H9 (cell line): ENCODE measurements at places on chromosomes 5 and 9. TPM values are rescaled to one million over a fixed set of nuclear protein-coding genes. Genes with fewer than 3 reads are reported as not detected.

- H3K4me1 ChIP-seq, result peaks cover 3% of the 10 kb centered on the region; the same call in 1 of the 2 replicates
- no peak overlapping the region for H3K27ac ChIP-seq
Measured at GRCh38 chr5:65268525-65268924, 213.2 kb downstream of the ADAMTS6 start.

DNA sequence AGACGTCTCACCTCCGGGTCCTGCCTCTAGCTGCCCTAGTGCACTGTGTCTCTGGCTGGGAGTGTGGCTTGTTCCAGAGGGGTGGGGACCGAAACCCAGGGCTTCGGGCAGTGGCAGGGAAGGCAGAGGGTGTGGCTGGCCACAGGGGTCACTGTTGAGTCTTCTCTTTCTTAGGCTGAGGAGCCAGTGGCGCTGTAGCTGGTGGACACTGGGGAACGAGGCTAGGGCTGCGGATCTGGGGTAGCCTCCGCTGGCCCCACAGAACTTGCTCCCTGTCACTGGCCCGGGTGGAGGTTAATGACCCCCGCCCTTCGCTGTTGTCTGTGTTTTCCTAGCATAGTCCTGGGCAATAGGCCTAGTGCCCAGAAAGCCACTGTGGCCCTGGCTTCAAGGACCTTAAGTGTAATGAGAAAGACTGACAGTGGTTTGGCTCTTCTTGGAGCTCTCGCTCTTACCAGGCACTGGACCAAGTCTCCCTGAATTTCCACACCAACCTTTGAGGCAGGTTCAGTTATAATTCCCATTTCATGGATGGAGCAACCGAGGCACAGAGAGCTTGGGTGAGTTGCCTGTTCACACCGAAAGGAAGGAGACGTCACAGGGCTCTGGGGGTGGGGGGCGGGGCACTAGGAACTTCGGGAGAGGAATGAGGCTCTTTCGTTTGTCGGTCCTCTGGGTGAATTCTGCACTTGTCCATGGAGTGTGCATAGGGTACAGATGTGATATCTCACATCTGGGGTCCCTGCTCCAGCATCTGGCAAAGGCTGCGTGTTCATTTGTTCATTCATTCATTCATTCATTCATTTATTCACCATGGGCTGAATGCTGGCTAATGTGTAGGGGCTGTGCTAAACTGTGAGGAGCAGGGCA is 4.8 kb upstream of the IER5L start:
- peaks cover 45% of the 10 kb centered on the region for H3K27me3 ChIP-seq
- no peaks in the 10 kb centered on the region for H3K4me1 ChIP-seq
- H3K27ac ChIP-seq, result no peak overlapping the region
- DNase-seq, result peak; percentile 85
- H3K4me3 ChIP-seq, result no peak overlapping the region

The NR4A3 gene
- total RNA-seq, result 0.20 and 0.24 TPM in 2 replicates

DNA sequence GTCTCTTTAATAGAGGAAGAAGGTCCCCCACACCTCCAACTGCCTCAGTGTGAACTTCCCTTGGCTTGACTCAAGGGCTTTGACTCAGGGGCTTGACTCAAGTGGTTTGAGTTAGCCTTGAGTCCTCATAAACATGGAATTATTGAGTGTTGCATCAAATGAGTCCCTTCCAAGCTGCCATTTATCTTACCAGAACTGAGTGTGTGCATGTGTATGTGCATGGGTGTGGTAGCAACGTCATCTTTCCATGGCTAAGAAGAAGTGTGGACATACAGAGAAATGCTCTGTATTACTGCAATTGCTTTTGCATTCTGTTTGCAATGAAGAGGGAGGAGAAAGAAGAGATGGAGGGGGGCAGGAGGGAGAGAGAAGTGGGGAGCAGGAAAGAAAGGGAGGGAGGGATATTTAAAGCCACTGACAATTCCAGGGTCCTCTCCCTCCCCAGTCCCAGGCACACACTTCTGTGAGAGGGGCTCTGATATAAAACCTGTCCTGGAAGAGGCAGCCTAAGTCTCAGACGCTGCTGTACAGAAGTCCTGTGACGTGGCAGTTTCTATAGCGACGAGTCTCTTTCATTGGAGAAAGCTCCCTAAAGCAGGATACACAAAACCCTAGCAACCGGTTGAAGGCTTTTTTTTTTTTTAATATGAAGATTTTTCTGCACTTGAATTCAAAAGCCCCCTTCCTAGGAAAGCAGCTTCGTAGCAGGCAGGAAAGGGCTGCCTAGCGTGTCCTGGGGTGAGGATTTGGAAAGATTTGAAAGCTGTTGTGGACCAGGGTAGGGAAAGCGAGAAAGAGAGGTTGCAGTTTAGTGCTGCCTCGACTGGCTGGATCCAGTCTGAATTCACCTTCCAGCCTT is 93.3 kb upstream of the MAP1B start:
- H3K4me1 ChIP-seq, result no peaks in the 10 kb centered on the region
- H3K27ac ChIP-seq, result no peak overlapping the region
- no peak overlapping the region for H3K4me3 ChIP-seq
- H3K27me3 ChIP-seq, result no peaks in the 10 kb centered on the region
- DNase-seq, result no peak
- H3K36me3 ChIP-seq, result no peaks in the 10 kb centered on the region

DNA sequence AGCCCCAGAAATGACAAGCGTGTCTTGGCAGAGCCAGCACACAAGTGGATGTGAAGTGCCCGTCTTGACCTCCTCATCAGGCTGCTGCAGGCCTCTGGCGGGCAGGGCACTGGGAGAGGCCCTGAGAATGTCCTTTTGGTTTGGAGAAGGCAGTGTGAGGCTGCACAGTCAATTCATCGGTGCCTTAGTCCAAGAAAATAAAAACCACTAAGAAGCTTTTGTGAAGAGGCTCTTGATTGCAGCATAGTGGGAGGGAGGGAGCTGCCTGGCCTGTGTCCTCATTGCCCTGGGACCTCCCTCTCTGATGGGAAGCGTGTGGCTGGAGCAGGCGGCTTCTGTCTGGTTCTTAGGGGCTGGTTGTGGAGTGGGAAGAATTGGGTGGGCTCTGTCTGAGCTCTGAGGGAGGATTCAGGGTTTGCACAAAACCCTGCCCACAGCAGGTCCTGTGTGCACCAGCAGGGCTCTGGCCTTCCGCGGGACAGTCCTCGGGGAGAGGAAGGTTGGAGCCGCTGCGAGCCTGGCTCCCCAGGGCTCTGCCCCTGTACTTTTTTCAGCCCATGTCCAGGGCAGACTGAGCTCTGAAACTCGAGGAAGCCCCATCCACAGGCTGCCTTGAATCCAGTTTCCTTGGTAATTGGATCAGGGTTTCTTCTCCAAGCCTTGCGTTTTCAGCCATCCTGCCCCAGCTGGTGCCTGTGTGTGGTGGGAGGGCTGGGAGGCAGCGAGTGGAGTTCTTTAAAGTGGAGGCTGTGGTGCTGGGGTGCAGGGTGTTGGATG is 1.1 kb downstream of the HRCT1 start:
- H3K27me3 ChIP-seq, result no peaks in the 10 kb centered on the region
- no peak for DNase-seq
- peaks cover 9% of the 10 kb centered on the region; the same call in 1 of the 2 replicates for H3K4me1 ChIP-seq
- H3K36me3 ChIP-seq, result no peaks in the 10 kb centered on the region
- H3K4me3 ChIP-seq, result no peak overlapping the region

DNA sequence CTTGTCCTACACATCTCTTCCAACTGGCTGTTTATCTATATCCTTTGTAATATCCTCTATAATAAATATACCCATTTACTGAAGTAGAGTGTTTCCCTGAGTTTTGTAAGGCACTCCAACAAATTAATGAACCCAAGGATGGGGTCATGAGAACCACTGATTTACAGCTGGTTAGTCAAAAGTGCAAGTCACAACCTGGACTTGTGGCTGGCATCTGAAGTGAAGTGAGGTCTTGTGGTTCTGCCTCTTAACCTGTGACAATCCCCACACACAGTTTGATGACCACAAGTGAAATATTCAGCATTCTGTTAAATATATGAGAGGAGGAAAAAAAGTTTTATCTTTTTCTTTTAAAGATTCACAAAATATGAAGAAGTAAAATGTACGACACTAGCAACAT is 126.1 kb downstream of the NR2F1-AS1 start:
- 0 out of 3 replicates have a peak, but pooled peaks cover 3% of the 10 kb centered on the region for H3K36me3 ChIP-seq
- DNase-seq, result no peak
- peaks cover 3% of the 10 kb centered on the region; the same call in 1 of the 2 replicates for H3K4me1 ChIP-seq
- no peak overlapping the region for H3K4me3 ChIP-seq

GRCh38 chr5:73818357-73818756 is 192.4 kb downstream of the ARHGEF28 start:
- H3K27me3 ChIP-seq, result no peaks in the 10 kb centered on the region
- no peak overlapping the region for H3K27ac ChIP-seq
- no peak for DNase-seq
- H3K4me3 ChIP-seq, result no peak overlapping the region
- H3K4me1 ChIP-seq, result no peaks in the 10 kb centered on the region

DNA sequence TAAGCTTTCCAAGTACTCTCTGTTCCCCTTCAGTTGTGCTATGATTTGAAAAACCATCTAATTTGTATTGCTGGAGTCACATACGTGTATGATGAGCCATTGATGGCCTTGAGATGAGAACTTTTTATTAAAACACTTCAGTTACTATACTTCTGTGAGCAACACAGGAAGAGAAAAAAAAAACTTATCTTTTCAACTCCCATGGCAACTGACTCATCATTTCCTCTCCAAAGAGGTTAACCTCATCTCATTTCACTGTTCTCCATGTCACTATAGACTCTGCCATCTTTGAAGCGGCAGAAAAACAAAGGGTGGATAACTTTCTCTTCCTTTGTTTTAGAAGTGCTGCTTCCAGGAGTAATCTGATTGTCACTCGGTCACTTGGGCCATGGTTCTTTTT is 104.3 kb upstream of the PCSK1 start:
- H3K27ac ChIP-seq, result no peak overlapping the region
- H3K4me1 ChIP-seq, result no peaks in the 10 kb centered on the region
- DNase-seq, result no peak
- no peaks in the 10 kb centered on the region for H3K36me3 ChIP-seq
- no peaks in the 10 kb centered on the region for H3K27me3 ChIP-seq

The MSMP gene
- total RNA-seq, result 0.83 and 0.97 TPM in 2 replicates

GRCh38 chr9:123401879-123402513 is 46.0 kb downstream of the CRB2 start:
- no peaks in the 10 kb centered on the region for H3K4me1 ChIP-seq
- DNase-seq, result no peak
- no peaks in the 10 kb centered on the region for H3K36me3 ChIP-seq
- H3K4me3 ChIP-seq, result no peak overlapping the region
- no peaks in the 10 kb centered on the region for H3K27me3 ChIP-seq

The SOHLH1 gene
- total RNA-seq, result not detected in 2 replicates

The PFN3 gene
- total RNA-seq, result not detected in 2 replicates

GRCh38 chr9:79123415-79123814 is 448.4 kb upstream of the TLE4 start:
- DNase-seq, result no peak
- no peaks in the 10 kb centered on the region for H3K36me3 ChIP-seq
- H3K4me3 ChIP-seq, result no peak overlapping the region
- H3K4me1 ChIP-seq, result no peaks in the 10 kb centered on the region
- H3K27ac ChIP-seq, result no peak overlapping the region
- H3K27me3 ChIP-seq, result no peaks in the 10 kb centered on the region

The BAAT gene
- total RNA-seq, result 0.09 and 0.15 TPM in 2 replicates

The IFNB1 gene
- not detected in 2 replicates for total RNA-seq

- no peak overlapping the region for H3K27ac ChIP-seq
- peaks cover 3% of the 10 kb centered on the region; the same call in 1 of the 2 replicates for H3K4me1 ChIP-seq
- no peaks in the 10 kb centered on the region for H3K36me3 ChIP-seq
- H3K4me3 ChIP-seq, result no peak overlapping the region
Measured at GRCh38 chr5:153885141-153885540, 153.6 kb downstream of the FAM114A2 start.

GRCh38 chr5:169910393-169910792 is 69.9 kb downstream of the INSYN2B start:
- DNase-seq, result no peak
- H3K4me3 ChIP-seq, result no peak overlapping the region
- H3K27me3 ChIP-seq, result no peaks in the 10 kb centered on the region
- no peaks in the 10 kb centered on the region for H3K4me1 ChIP-seq
- H3K36me3 ChIP-seq, result no peaks in the 10 kb centered on the region

DNA sequence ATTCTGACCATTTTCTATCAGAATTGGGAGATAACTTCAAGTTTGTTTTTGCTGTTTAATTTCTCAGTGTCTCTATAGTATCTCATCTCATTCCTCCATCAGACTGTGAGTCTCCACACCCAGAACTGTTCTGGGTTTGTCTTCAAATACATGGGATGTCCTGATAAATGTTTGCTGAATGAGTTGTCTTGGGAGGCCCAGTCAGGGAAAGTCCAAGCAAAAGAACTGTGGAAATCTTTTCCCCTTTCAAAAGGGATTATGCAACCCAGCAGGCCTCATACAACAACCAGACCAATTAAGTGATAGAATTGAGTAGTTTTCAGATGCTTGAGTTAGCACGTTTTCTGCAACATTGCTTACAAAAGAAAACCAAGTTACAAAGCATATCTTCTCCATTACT is 324.4 kb downstream of the BRINP1 start:
- no peaks in the 10 kb centered on the region for H3K27me3 ChIP-seq
- no peak for DNase-seq
- H3K36me3 ChIP-seq, result no peaks in the 10 kb centered on the region
- no peak overlapping the region for H3K27ac ChIP-seq
- peaks cover 3% of the 10 kb centered on the region; the same call in 1 of the 2 replicates for H3K4me1 ChIP-seq

The ADAMTS2 gene
- 5.4 and 5.9 TPM in 2 replicates for total RNA-seq

GRCh38 chr5:144183254-144183889 is 12.7 kb downstream of the KCTD16 start:
- no peak overlapping the region for H3K4me3 ChIP-seq
- no peaks in the 10 kb centered on the region for H3K27me3 ChIP-seq
- DNase-seq, result no peak
- H3K4me1 ChIP-seq, result no peaks in the 10 kb centered on the region
- H3K36me3 ChIP-seq, result no peaks in the 10 kb centered on the region

DNA sequence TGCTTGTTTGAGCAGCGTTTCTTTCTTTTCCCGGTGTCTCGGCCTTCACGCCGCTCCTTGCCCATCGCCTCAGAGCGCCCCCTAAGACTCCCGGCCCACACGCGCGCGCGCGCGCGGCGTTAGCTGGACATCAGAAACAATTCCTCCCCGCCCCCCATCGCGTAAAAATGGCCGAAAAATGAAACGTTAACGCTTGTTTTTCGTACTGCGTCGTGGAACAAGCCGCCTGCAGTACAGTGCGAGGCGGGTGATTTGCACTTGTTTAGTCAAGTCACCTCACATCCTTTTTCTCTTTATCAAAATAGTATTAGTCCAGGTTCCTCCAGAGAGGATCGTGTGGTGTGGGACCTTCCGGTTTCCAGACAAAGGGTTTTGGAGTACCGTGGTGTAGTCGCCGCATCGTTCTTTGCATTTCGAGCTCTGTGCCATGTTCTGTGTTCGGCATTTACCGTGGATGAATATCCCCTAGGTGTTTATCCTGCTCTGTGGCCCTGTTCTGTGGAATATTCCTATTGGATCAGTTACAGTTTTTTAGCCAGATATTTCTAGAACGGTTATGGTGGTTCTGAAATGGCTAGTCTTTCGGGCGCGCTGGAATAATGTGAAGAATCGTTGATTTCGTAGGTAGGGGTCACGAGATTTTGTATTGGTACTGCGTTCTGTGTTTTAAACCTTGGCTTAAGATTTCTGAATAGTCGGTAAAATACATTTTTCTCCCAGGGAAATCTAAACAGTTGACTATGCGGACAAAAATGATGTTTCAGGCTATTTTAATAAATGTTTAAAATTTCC is 1.0 kb downstream of the MATR3 start:
- DNase-seq, result no peak
- peak overlapping the region; percentile 95 for H3K27ac ChIP-seq
- H3K27me3 ChIP-seq, result no peaks in the 10 kb centered on the region
- H3K4me1 ChIP-seq, result no peaks in the 10 kb centered on the region; the same call in 1 of the 2 replicates

GRCh38 chr5:145942201-145942600 is 5.8 kb downstream of the SH3RF2 start:
- no peaks in the 10 kb centered on the region for H3K36me3 ChIP-seq
- no peaks in the 10 kb centered on the region for H3K27me3 ChIP-seq
- H3K4me1 ChIP-seq, result peaks cover 11% of the 10 kb centered on the region
- DNase-seq, result no peak
- H3K4me3 ChIP-seq, result no peak overlapping the region
- no peak overlapping the region for H3K27ac ChIP-seq

GRCh38 chr9:29212397-29213387 is 1639.4 kb upstream of the C9orf72 start:
- 0 out of 2 replicates have a peak, but pooled peaks cover 1% of the 10 kb centered on the region for H3K4me1 ChIP-seq
- peaks cover 5% of the 10 kb centered on the region; the same call in 1 of the 2 replicates for H3K27me3 ChIP-seq
- peak overlapping the region; percentile 95 for H3K4me3 ChIP-seq
- H3K27ac ChIP-seq, result no peak overlapping the region
- H3K36me3 ChIP-seq, result no peaks in the 10 kb centered on the region
